ENCODE measurements at places on chromosomes 6 and 20. TPM values are rescaled to one million over a fixed set of nuclear protein-coding genes. Genes with fewer than 3 reads are reported as not detected.

Gene CDH26
- total RNA-seq, result 2.0 TPM

Gene PBOV1
- not detected for total RNA-seq

Gene MUC22
- not detected for total RNA-seq

Gene PRSS35
- total RNA-seq, result not detected

Gene APCDD1L
- not detected for total RNA-seq

Gene OGFRL1
- 25.6 TPM for total RNA-seq

Gene SLC44A4
- 0.48 TPM for total RNA-seq

Gene ELOVL2
- total RNA-seq, result not detected

Gene MROH8
- total RNA-seq, result 1.7 TPM

Gene SLC16A10
- 0.18 TPM for total RNA-seq

Gene POU5F1
- total RNA-seq, result not detected

Gene TDRD6
- not detected for total RNA-seq

Gene FILIP1
- not detected for total RNA-seq

Gene TCP11
- not detected for total RNA-seq

All from natural killer cell (primary cell).